ENCODE measurements at places on chromosomes 4 and X. TPM values are rescaled to one million over a fixed set of nuclear protein-coding genes. Genes with fewer than 3 reads are reported as not detected.

Gene SATL1
- total RNA-seq: not detected

Gene MEPE
- not detected for total RNA-seq

Gene MAGEA8
- total RNA-seq: not detected

Gene ADH1C
- 1.5 TPM for total RNA-seq

Gene DMD
- 3.4 TPM for total RNA-seq

Gene HS3ST1
- total RNA-seq: 1.3 TPM

Gene CLDN22
- total RNA-seq: not detected

Gene MAPK10
- 14.4 TPM for total RNA-seq

Gene GUCY1A1
- total RNA-seq: 0.71 TPM

Gene PPP1R2C
- total RNA-seq: not detected

Gene ASB12
- not detected for total RNA-seq

Gene TMEM31
- total RNA-seq: 0.14 TPM

Gene FHDC1
- total RNA-seq: 0.18 TPM

Gene SYNPO2
- total RNA-seq: 17.9 TPM

Gene TMEM271
- total RNA-seq: not detected

Gene PPBP
- total RNA-seq: not detected

Gene DNAAF6
- total RNA-seq: not detected

Gene XAGE2
- total RNA-seq: not detected

Measured in smooth muscle cell of bladder (primary cell).